Aortic smooth muscle cell (primary cell): ENCODE measurements at places on chromosomes 6 and 20. TPM values are rescaled to one million over a fixed set of nuclear protein-coding genes. Genes with fewer than 3 reads are reported as not detected.

AGPAT1 gene
- total RNA-seq = 14.3 and 17.3 TPM in 2 replicates

DPPA5 gene
- not detected in 2 replicates for total RNA-seq

ANKRD66 gene
- not detected in 2 replicates for total RNA-seq

LY6G6D gene
- total RNA-seq = not detected in 2 replicates

DYNLT2 gene
- 0.81 and 1.1 TPM in 2 replicates for total RNA-seq

ASCC3 gene
- total RNA-seq = 70.3 and 70.6 TPM in 2 replicates

GMNN gene
- total RNA-seq = 16.1 and 29.3 TPM in 2 replicates

SRC gene
- 11.6 and 17.2 TPM in 2 replicates for total RNA-seq

MAS1 gene
- total RNA-seq = under 0.01 TPM in 2 replicates

APCDD1L gene
- total RNA-seq = 2.4 and 2.9 TPM in 2 replicates

LHFPL5 gene
- total RNA-seq = not detected in 2 replicates

SLC26A8 gene
- 0.26 and 0.31 TPM in 2 replicates for total RNA-seq

OR2B6 gene
- total RNA-seq = not detected in 2 replicates

NT5E gene
- total RNA-seq = 509 and 869 TPM in 2 replicates

IL17F gene
- not detected in 2 replicates for total RNA-seq

ZKSCAN4 gene
- total RNA-seq = 4.8 and 5.7 TPM in 2 replicates

KHDC1 gene
- 2.0 and 4.1 TPM in 2 replicates for total RNA-seq

IGF2R gene
- total RNA-seq = 191 and 208 TPM in 2 replicates

LY6G6C gene
- total RNA-seq = not detected in 2 replicates

MYCT1 gene
- 3.7 and 4.1 TPM in 2 replicates for total RNA-seq

LRRC73 gene
- 0.79 and 0.81 TPM in 2 replicates for total RNA-seq

RFX6 gene
- total RNA-seq = not detected in 2 replicates

HSPA12B gene
- 0.31 and 0.53 TPM in 2 replicates for total RNA-seq

NR2E1 gene
- total RNA-seq = not detected in 2 replicates

SLC4A11 gene
- total RNA-seq = 0.12 and 0.26 TPM in 2 replicates

TOX2 gene
- under 0.01 and 0.25 TPM in 2 replicates for total RNA-seq

DHX35 gene
- 7.8 and 9.1 TPM in 2 replicates for total RNA-seq

MDFI gene
- total RNA-seq = 0.19 and 0.26 TPM in 2 replicates

MEI4 gene
- total RNA-seq = not detected in 2 replicates

SLC22A3 gene
- total RNA-seq = 0.92 and 3.4 TPM in 2 replicates

SNPH gene
- total RNA-seq = 6.2 and 6.3 TPM in 2 replicates

TUBE1 gene
- 17.7 and 20.3 TPM in 2 replicates for total RNA-seq

RAET1G gene
- total RNA-seq = 2.6 and 4.5 TPM in 2 replicates

THBD gene
- 123 and 293 TPM in 2 replicates for total RNA-seq

SYCP2 gene
- 0.40 and 0.99 TPM in 2 replicates for total RNA-seq
